ENCODE measurements at places on chromosomes 6 and 20.

GRCh38 chr6:139528471-139528870 is 154.0 kb upstream of the CITED2 start:
- DNase-seq = no peak

DNA sequence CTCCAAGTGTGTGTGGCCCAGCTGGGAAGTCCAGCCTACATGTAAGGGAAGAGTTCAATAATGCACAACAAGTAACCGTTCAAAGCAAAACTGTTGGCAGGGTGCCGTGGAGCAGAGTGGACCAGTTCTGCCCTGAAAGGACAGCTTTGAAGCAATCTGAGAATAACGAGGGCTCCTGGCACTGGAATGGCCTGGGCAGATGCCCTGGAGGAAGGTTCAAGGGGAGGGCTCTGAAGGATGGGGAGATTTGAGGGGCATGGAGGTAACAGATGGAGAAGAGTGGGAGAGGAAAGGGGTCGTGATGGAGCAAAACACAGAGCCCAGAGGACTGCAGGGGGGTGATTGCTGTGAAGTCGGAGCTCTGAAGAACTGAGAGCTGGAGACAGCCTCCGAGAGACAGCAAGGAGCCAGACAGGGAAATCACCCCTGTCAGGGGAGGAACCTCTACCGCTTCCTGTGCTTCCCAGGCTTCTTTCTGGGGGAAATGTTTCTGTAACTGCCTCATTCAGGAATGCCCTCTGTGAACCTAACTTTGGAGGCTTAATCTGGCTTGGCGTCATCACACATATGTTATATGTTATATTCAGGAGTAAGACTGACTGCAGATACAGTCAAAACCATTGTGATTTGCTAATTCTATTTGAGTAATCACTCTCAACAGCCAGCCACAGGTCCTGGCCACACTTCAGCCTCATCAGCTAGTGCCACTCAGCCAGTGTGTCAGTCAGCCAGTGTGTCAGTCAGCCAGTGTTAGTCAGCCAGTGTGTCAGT is 41.2 kb downstream of the ZC3H12D start:
- no peak for DNase-seq

DNA sequence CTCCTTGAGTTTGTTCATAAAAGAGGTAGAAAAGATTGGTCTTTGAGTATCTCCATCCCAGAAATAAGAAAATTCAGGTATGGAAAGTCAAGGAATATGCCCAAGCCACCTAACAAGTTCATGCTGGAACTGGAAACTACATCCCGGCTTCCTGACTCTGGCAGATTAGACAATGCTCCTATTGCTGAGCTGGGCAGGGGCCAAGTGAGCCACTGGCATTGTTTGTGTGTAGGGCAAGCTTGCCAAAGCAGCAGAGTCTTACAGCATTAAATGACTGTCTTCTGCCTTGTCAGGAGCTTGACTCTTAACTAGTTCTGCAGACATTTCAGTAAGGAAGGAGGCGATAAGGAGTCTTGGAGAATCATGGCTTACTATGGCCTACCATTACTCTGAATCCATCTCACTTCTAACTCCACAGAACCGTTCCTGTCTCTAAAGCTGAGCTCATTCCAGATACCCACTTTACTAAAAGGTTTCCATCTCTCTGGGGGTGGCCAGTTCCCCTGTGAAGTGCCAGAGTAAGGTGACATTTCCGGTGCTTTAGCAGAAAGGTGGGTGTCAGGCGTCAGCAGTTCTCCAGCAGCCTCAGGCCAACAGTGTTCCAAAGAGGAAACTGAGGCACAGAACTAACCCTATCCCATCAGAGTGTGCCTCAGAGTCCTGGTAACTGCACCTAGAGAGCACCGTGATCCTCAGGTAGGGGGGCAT is 30.1 kb downstream of the PRDM1 start:
- no peak for DNase-seq

GRCh38 chr6:74259981-74260380 is 564.0 kb downstream of the CD109 start:
- DNase-seq = no peak

- no peak for DNase-seq
Measured at GRCh38 chr6:116111552-116112528, 11.2 kb downstream of the NT5DC1 start.

- peak; percentile 54 for DNase-seq
Measured at GRCh38 chr6:148972481-148972880, 225.7 kb downstream of the UST start.

DNA sequence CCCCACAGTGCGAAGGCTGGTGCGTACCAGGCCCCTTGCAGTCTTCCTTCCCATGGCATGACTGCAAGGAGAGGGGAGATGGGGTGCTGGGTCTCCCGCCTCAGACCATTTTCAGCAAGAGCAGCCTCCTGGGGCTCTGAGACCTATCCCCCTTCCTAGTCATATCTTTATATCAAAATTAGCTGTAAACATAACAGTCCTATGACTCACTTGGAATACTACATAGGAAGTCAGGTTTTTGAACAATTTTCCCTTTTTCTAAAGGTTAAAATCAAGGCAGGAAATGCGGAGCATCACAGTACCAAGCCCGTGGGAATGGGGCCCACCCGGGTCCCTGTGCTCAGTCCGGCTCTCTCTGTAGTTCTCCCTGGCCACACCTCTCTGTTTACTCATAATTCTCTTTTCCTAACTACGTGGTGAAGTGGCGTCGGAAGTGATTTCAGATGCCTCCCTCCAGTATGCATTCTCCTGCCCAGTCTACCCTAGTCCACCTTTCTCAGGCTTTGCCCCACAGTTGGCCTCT is 109.8 kb upstream of the TMEM170B start:
- no peak for DNase-seq

DNA sequence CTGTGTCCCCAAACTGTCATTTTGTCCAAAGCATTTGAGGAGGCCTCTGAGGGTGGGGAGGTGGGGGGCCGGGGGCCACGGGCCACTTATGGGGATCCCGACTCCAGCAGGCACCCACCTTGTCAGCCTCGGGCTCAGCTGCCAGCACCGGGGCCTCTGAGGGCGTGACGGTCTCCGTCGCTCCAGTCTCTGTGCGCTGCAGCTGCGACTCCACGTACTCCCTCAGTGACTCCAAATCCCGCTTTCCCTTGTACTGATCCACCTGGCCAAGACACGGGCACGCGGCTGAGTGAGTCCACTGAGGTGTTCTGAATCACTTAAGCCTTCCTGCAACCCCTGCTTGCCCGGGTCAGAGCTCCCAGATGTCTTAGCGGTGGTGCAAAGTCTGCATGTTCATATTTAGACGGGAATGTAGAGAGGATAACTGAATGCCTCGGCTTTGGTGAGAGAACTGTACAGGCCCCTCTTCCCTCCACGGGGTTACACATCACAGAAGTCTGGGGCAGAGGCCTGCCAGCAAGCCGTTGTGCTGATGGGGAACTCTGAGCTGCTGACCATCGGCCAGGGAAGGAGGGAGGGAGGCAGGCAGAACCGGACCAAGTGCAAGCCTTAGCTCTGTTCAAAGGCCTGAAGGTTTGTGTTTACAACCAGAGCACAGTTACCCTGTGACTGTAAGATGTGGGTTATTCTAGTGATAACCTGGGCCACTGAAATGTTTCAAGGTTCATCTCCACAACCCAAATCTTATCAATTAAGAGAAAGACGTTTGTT is 21.8 kb downstream of the TXNDC5 start:
- DNase-seq = no peak

- DNase-seq = peak; percentile 95
Measured at GRCh38 chr6:149316740-149317643, 520 bp upstream of the TAB2 start.

DNA sequence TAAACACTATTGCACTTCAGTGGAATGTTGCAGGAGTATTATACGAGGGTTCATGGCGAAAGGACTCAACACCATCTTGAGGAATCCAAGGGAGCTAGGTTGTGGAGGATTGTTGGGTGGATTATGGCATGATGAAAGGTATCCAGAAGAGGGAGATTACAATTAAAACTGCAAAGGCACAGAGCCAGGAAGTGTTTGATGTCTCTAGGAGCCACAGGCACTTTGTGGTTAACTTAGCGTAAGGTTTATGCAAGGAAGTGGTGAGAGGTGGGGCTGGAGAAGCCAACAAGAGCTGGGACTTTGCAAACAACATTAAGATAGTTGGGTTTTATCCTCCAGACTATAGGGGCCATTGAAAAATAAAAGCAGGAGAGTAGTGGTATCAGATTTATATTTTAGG is 86.6 kb upstream of the TPD52L1 start:
- DNase-seq = peak; percentile 19

DNA sequence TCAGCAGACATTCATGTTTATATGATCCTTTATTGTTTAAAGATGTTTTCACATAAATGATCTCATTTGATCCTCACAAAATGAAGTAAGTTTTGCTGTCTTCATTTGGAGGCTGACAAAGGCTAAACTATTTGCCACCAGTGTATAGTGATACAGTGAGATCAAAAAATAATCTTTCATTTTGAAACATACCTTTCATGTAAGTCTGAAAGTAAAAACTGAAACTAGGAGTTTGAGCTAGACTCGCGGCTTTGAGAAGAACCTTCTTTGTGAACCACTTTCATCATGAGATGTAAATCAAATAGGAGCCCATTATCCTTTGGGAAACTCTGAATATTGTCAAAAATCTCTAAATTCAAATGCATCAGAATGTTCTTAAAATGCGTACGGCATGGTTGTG is 40.3 kb upstream of the SPTLC3 start:
- DNase-seq = no peak

DNA sequence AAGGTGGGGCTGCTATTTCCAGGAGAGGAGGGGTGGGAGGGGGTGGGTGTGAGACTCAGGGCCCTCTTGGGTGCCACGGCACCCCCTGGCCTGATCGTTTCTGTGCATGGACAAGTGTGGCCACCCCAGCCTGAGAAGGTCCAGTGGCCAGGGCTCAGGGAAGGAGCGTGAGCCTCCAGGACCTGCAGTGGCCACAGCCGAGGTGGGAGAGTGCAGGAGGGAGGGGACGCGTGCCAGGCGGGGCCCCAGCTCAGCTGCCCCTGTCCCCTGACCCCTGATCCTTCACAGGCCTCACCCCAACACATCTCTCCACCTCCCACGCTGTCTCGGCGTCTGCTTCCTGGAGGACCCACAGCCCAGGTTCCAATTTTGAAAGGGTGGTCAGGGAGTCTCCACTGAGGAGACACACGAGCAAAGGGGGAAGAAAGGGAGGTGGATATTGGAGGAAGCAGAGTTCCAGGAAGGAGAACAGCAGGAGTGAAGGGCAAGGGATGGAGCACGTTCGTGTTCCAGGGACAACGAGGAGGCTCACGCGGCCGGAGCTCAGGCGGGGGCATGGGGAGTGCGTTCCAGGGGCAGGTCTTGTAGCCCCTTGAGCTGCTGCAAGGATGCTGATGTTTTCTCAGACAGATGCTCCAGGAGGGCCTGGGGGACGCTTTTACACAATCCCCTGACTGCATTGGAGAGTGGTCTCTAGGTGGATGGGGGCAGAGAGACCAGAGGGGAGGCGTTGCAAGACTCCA is 4.2 kb upstream of the HRH3 start:
- no peak for DNase-seq

GRCh38 chr6:36052097-36052496 is 24.5 kb downstream of the MAPK14 start:
- no peak for DNase-seq

GRCh38 chr6:9248133-9248532 is 812.8 kb upstream of the SLC35B3 start:
- no peak for DNase-seq

DNA sequence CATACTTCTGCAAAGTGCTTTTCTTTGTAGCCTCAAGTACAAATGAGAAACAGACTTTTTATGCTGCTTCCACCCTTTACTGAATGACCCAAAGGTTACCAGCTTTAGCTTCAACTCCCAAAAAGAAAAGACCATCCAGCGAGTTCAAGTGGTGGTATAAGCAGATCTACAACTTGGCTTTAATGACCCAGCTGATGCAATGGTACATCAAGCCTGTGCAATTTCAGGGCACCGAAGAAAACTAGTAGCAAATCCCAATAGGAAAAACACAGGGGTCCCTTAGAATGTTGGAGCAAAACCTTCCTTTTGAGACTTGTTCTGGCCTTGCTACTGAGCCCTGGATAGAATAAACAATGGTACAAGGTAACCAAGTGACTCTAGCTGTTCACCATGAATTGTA is 33.8 kb downstream of the STX7 start:
- DNase-seq = no peak

DNA sequence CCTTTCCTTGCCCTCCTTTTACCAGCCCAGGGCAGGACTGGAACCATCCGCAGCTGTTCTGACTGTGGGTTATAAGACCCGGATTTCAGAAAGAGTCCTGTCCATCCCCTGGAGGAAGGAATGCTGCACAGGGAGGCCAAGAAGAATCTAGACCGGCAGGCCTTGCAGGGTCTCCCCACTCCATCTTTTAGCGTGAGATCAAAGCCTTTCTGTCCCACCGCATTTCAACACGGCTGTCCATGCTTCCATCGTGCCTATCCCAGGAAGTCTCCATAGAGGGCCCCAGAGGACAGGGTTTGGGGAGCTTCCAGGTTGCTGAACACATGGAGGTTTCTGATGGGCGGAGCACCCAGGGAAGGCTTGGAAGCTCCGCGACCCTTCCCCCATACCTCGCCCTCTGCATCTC is 79.3 kb upstream of the AGPAT4 start:
- DNase-seq = no peak

- no peak for DNase-seq
Measured at GRCh38 chr6:54315656-54316055, 7.4 kb downstream of the TINAG start.

DNA sequence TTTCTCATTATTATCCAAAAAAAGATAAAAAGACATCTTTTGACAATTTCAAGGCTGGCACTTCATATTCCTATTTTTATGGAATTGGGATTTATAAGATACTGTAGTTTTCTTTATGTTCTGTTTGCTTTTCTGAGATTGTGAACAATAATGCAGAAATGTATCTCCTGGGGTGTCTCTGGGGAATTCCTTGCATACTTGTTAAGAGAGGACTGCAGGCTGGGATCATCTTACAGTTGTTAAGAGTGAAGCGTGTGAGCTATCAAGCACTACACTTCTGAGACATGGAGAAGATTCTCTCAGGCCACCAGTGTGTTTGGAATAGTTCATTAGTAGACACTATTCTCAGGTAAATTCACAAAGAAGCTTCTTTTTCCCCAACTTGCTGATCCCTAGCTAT is 963.3 kb upstream of the GJE1 start:
- DNase-seq = no peak

DNA sequence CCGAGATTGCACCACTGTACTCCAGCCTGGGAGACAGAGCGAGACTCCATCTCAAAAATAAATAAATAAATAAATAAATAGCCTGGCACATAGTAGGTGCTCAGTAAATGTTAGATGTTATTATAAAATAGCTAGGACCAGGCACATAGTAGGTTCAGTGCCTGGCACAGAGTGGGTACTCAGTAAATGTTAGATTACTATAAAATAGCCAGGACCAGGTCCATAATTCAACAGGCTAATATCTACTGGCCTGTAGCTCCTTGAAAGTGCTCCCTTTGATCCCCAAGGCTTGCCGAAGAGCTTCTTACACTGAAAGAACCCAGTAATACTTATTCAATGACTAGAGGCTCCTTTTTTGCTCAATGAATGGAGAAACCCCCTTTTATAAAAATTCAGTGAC is 215.1 kb upstream of the ZNF217 start:
- DNase-seq = no peak

GRCh38 chr6:56244528-56245253 is 2.7 kb downstream of the COL21A1 start:
- DNase-seq = no peak

- no peak for DNase-seq
Measured at GRCh38 chr6:43743682-43744381, 26.2 kb upstream of the VEGFA start.

GRCh38 chr6:40331545-40331944 is 255.6 kb downstream of the LRFN2 start:
- DNase-seq = no peak

GRCh38 chr6:71209626-71210025 is 79.0 kb upstream of the OGFRL1 start:
- DNase-seq = no peak
